ENCODE measurements at places on chromosomes 6 and 20. TPM values are rescaled to one million over a fixed set of nuclear protein-coding genes. Genes with fewer than 3 reads are reported as not detected.
A peak's percentile ranks its signal among the peaks of the same experiment; 100 is the strongest.

DNA sequence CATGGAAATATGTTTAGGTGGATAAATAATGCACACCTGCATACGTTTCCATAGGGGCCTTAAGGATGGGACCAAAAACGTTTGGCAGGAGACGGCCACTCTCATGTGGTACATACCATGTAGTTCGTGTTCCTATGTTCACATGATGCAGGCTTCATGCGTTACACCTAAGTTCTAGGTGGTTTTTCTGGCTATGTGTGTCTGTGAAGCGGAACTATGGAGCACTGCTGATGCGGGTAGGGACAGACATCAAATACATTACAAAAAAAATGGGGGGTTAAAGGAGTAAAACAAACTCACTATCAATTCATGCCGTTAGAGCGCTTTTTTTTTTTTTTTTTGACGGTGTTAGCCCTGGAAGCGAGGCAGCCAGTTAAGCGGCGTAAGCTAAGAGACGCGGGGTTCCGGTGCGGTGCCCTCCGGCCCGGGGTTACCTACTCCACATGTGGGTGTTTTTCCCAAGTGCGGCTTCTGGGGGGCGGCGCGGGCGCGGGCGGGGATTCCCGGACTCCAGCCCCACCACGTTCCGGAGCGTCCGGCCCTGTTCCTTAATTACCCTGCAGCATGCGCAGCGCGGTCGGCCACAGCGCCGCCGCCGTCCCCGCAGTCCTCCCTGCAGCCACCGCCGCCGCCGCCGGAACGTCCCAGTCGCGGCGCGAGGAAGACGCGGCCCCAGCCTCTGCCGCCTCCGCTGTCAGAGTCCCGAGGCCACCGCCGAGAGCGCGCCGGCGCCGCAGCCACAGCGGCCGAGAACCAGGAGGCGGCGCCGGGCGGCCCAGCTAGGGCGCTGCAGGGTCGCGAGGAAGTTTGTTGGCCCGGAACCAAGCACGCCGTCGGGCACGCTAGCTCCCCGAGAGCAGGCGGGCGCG is 648 bp downstream of the COL19A1 start:
- peak; percentile 62 for DNase-seq

DNA sequence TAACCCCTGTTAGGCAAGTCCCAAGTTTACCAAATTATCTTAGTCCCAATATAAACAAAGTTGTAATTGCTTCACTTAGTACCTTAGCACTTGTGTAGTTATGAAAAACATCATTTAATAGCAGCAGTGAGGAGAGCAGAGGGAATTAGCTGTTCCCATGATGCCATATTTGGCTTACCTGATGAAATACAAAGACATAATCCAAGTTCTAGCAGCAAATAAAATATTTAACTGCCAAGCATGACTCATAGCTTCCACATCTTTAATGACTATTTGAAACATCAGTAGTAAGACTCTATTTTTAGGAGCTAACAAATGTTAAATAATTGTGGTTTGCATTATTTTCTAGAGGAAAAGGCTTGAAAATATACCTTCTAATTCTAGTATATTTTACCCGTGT is 94.0 kb upstream of the MCHR2 start:
- DNase-seq: no peak

GRCh38 chr6:439641-440167 is 48.2 kb downstream of the IRF4 start:
- DNase-seq: no peak

GRCh38 chr6:170444056-170444591 is 109.0 kb downstream of the PSMB1 start:
- no peak for DNase-seq

DNA sequence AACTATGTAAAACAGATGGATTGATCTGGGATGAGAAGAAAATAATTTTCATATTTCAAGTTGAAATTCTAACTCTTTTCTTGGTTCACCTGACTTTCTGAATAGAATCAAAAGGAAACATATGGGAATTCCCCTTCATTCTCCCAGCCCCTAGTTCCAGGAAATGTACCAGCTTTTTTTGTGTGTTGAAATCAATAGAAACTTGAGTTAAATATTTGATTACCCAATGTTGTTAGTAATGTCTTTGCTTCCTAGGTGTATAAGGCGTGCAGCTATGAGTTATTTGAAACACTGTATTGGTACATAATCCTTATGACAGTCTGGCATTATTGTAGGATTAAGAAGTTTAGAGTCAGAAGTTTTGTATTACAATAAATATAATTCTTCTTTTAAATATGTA is 21.5 kb downstream of the VNN2 start:
- DNase-seq: no peak

- DNase-seq: no peak
Observed at GRCh38 chr6:56660381-56660730, 17.7 kb upstream of the DST start.

Gene TAP2
- total RNA-seq: 5.2 TPM

Gene IMPG1
- not detected for total RNA-seq

Gene AFG1L
- 4.0 TPM for total RNA-seq

All from body of pancreas (tissue), 4 donors.